ENCODE measurements at places on chromosomes 7 and 10.
A peak's percentile ranks its signal among the peaks of the same experiment; 100 is the strongest.

DNA sequence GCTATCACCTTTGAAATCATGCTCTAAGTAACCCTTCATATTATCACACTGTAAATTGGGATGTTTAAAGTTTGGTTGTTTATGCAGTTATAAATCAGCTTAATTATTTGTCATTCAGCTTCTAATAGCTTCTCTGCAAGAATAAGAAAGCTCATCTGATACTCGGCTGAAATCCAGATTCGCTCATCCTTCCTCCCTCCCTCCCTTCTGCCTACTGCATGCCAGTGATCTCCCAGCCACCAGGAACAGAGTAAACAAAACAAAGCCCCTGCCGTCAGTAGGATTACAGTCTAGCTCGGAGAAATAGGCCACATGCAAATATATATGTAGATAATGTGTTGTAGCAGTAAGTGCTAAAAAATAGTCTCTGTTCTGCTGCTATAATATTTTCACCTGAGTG lies 211.8 kb downstream of the NSUN6 start:
- DNase-seq: no peak

DNA sequence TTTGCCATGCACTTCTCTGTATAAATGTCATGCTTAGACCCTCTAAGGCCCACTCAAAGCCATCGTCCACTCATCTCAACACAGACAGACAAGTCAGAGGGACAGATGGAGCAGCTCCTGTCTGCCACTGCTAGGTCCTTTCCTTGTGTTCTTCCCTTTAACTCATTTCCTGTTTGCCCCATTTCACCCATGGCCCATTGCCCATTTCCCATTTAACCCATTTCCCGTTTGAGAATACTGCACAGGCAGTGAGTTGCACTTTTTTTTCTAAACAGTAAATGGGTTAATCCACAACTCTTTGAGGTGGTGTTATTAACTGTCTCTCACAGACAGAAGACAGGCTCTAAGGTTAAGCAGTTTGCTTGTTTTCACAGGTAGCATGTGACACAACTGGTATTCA lies 179.3 kb downstream of the NPSR1 start:
- no peak for DNase-seq

DNA sequence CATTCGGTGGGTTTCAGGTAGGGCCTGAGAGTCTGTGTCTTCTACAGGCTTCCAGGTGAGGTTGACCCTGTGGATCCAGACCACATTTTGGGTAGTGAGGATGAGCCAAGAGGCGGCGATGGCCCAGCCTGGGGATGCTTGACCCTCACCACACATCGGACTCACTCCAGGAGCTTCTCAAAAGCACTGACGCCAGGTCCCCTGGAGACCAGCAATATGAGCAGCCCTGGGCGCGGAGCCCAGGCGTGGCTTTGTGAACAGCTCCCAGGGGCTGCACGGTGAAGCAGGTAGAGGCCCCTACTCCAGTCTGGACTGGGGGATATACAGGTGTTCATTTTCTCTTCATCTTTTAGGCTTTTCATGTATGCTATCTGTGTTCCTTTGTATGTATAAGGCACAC lies 139.7 kb upstream of the PCBD1 start:
- no peak for DNase-seq

GRCh38 chr10:77201135-77202106 lies 436.2 kb downstream of the KCNMA1 start:
- DNase-seq: peak; percentile 39

DNA sequence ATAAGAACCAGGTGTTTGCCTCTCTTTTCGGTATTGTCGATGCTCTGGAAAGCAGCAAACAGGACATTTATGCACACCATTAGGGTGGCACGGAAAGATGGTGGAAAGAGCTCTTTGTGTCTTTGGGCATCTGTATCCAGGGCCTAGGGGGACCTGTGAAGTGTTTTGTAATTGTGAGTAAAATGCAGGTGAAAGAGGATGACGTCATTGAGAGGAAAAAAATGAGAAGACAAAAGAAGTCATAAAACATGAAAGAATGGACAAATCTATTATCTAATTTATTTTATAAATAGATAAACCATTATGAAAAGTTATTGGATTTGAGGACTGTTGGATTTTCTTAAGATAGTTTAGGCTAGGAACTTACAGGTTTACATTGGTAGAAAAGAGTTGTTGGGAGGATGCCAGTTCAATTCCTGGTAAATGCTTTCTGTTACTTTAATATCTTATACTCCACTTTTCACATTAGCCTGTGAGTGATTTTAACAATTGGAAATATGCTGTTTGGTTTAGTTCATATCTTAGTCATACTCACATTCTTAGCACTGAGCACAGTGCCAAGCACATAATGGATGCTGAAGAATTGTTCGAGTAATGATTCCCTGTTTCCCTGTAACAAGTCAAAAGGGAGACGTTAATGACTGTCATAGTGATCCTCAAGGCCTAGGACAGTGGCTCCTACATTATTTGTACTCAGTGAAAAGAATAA lies 62.6 kb downstream of the EXOC4 start:
- DNase-seq: peak; percentile 68
